ENCODE measurements at places on chromosomes 6 and 20. TPM values are rescaled to one million over a fixed set of nuclear protein-coding genes. Genes with fewer than 3 reads are reported as not detected.

GRCh38 chr6:16728513-16729182 is 32.6 kb downstream of the ATXN1 start:
- H3K4me1 ChIP-seq = no peaks in the 10 kb centered on the region
- H3K27ac ChIP-seq = no peak overlapping the region
- H3K27me3 ChIP-seq = peaks cover 2% of the 10 kb centered on the region
- no peaks in the 10 kb centered on the region for H3K36me3 ChIP-seq
- no peak overlapping the region for H3K4me3 ChIP-seq
- DNase-seq = no peak

DNA sequence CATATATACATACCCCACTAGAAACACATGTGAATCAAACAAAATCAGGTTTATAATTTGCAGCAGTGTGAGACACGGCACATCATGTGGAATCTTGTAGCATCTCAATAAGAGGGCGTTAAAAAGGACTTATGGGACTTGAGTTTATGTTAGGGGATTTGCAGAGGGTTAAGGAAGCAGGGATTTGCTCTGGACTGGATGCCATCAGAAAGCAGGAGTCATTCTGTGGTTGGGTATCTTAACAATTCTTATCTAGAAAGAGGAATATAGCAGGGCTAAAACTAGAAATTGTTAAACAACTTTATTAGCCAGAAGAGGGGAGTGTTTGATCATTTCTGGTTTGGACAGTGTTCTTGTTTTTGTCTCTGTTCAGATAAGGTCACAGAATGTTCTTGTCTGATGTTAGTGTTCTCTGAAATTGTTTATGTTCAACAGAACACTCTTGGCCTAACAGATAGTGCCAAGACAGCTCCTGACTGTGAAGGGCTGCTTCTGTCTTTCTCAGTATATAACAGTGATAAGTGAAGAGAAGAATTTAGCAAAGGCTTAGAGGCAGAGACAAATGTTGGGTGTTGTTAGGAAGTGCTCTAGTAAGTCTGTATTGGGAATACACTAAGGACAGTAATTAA is 39.2 kb downstream of the LIN28B start:
- H3K27me3 ChIP-seq = no peaks in the 10 kb centered on the region
- H3K36me3 ChIP-seq = no peaks in the 10 kb centered on the region
- H3K27ac ChIP-seq = no peak overlapping the region
- H3K4me3 ChIP-seq = no peak overlapping the region
- DNase-seq = no peak

GRCh38 chr20:50528804-50529351 is 18.7 kb downstream of the PTPN1 start:
- H3K4me1 ChIP-seq = peaks cover 81% of the 10 kb centered on the region
- H3K4me3 ChIP-seq = no peak overlapping the region
- no peak for DNase-seq
- H3K27me3 ChIP-seq = no peaks in the 10 kb centered on the region

DNA sequence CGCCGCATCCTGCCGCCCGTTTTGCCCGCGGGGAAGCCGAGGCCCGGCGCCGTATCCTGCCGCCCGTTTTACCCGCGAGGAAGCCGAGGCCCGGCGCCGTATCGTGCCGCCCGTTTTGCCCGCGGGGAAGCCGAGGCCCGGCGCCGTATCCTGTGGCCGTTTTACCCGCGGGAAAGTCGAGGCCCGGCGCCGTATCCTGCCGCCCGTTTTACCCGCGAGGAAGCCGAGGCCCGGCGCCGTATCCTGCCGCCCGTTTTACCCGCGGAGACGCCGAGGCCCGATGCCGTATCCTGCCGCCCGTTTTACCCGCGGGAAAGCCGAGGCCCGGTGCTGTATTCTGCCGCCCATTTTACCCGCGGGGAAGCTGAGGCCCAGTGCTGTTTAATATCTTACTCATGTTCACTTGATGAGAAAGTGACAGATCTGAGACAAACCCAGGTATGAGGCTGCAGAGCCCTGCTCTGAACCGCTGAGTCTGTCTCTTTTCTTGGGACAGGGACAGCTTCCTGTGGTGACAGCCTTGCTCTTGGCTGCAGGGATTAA is 129.4 kb downstream of the CDH26 start:
- no peaks in the 10 kb centered on the region for H3K36me3 ChIP-seq
- H3K27me3 ChIP-seq = peaks cover 20% of the 10 kb centered on the region
- no peak overlapping the region for H3K27ac ChIP-seq
- H3K4me3 ChIP-seq = no peak overlapping the region
- DNase-seq = no peak

DNA sequence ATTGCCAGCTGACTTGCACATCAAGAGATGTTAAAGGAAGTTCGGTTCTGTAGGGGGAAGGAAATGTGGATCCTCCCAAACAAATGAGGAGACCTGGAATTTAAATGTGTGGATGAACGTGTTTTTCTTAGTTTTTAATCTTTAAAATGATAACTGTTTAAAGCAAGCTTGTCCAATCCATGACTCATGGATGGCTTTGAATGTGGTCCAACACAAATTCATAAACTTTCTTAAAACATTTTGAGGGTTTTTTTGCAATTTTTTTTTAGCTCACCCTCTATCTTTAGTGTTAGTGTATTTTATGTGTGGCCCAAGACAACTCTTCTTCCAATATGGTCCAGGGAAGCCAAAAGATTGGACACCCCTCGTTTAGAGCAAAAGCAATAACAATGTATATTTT is 12.6 kb downstream of the TUBB2B start:
- no peak for DNase-seq
- H3K27ac ChIP-seq = no peak overlapping the region
- H3K36me3 ChIP-seq = no peaks in the 10 kb centered on the region
- no peaks in the 10 kb centered on the region for H3K27me3 ChIP-seq

GRCh38 chr20:14341801-14342200 is 4.4 kb upstream of the FLRT3 start:
- no peak for DNase-seq
- no peak overlapping the region for H3K27ac ChIP-seq
- H3K36me3 ChIP-seq = no peaks in the 10 kb centered on the region

- DNase-seq = no peak
- H3K27ac ChIP-seq = no peak overlapping the region
- H3K36me3 ChIP-seq = no peaks in the 10 kb centered on the region
- no peaks in the 10 kb centered on the region for H3K4me1 ChIP-seq
These were observed 450.6 kb upstream of the HS3ST5 start for GRCh38 chr6:114793428-114793827.

- peaks cover 19% of the 10 kb centered on the region for H3K4me1 ChIP-seq
- no peak for DNase-seq
- H3K36me3 ChIP-seq = no peaks in the 10 kb centered on the region
These were observed 2.9 kb upstream of the SNRPB start for GRCh38 chr20:2473516-2473915.

DNA sequence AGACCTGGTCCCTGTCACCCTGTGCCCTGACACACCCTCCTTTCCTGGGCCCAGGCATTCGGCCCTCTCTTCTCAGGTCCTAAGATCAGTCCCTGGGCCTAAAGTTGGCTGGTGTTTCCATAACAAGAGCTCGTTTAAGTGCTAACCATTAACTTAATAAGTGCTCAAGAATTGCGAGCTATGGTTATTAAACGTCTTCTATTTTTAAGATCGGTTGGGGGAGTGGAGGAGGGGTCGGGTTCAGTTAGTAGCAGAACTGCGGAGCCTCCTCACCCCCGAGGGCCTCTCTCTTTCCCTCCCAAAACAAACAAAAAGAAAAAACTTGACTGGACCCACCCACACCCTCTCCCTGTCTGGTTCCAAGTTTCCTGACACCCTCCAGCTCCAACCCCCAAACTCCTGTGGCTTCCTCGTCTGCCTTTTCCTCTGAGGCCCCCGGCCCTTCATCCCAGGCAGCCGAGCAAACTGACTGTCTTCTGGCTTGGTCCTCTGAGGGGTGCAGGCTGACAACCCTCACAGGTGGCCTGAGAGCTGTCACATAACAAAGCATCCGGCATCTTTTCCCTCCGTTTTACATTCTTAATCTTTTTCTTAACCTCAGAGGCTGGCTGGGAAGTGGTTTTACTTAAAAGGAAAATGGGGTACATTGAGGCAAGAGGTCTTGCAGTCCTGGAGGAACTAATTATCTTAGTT is 2.0 kb downstream of the STK35 start:
- no peaks in the 10 kb centered on the region for H3K27me3 ChIP-seq
- H3K27ac ChIP-seq = peak overlapping the region; percentile 100
- peaks cover 10% of the 10 kb centered on the region for H3K36me3 ChIP-seq
- peaks cover 47% of the 10 kb centered on the region for H3K4me1 ChIP-seq
- peak overlapping the region; percentile 87 for H3K4me3 ChIP-seq

- H3K4me3 ChIP-seq = no peak overlapping the region
- no peak overlapping the region for H3K27ac ChIP-seq
- H3K36me3 ChIP-seq = no peaks in the 10 kb centered on the region
These were observed 133.4 kb upstream of the CDH4 start for GRCh38 chr20:61118429-61119224.

The SPEF1 gene
- not detected for total RNA-seq

The GJA1 gene
- total RNA-seq = not detected

Data from B cell (primary cell).